Suprapubic skin (tissue), 4 donors: ENCODE measurements at places on chromosomes 2 and 18. TPM values are rescaled to one million over a fixed set of nuclear protein-coding genes. Genes with fewer than 3 reads are reported as not detected.
A peak's percentile ranks its signal among the peaks of the same experiment; 100 is the strongest.

- DNase-seq, result no peak
- H3K27ac ChIP-seq, result no peak overlapping the region
- H3K4me3 ChIP-seq, result no peak overlapping the region
- no peaks in the 10 kb centered on the region for H3K4me1 ChIP-seq
- no peaks in the 10 kb centered on the region for H3K27me3 ChIP-seq
Observed at GRCh38 chr18:31610286-31611205, 18.9 kb downstream of the TTR start.

DNA sequence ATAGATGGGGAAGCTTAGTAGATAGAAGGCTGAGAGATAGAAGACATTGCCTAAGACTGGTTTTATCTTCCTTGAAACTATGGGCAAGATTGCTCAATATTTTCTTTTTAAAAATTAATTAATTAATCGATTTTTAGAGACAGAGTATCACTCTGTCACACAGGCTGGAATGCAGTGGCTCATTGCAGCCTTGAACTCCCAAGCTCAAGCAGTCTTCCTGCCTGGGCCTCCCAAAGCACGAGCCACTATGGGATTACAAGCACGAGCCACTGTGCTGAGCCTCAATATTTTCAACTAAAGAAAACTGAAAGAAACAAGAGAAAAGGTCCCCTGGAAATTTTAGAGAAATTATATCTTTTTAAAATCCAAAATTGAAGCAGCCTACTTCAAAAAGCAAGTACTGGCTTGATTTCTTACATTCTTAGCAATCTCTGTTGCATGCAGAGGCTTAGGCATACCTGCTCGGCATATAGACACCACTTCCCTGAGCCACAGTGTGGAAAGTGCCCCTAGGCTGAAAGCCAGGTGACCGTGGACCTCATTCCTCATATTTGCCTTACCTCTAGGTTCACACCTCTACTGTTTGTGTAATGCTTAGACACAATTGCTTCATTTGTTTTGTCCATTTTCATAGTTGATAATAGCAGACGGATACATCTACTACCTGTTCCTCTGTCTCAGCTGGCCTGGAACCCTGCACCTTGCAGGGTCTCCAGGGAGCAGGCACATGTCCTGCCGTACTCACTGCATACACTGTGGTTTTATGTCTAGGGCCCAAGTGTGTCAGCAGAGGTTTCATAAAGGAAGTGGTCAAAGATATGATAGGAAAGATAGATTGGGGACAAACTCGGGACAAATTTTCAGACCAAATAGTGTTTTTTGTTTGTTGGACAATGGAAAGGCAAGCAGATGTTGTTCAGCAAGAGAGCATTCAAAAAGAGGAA is 166.5 kb upstream of the ALPP start:
- H3K27me3 ChIP-seq, result no peaks in the 10 kb centered on the region
- H3K4me3 ChIP-seq, result no peak overlapping the region
- no peak for DNase-seq
- peaks cover 3% of the 10 kb centered on the region for H3K4me1 ChIP-seq

- H3K27ac ChIP-seq, result no peak overlapping the region
- peaks cover 24% of the 10 kb centered on the region for H3K36me3 ChIP-seq
- H3K4me3 ChIP-seq, result no peak overlapping the region
- no peaks in the 10 kb centered on the region for H3K27me3 ChIP-seq
- no peaks in the 10 kb centered on the region for H3K4me1 ChIP-seq
Observed at GRCh38 chr2:203080447-203081045, 65.9 kb downstream of the NBEAL1 start.

DNA sequence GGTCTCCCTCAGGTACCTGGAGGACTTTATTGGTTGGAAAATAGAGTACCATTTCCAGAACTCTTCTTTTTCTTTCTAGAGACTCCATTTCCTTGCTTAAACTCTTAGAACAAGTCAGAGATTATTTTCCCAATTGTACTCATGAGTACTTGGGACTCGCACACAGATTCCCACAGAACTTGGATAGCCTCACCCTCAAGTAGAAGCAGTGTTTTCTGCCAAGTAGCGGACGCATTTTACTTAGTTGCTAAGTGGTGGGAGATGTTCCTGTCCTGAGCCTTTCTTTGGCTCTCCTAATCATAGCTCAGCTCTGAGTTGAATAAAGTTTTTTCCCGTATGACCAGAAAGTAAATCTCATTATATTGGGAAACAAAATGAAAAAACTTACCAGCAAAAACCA is 17.2 kb downstream of the SLC30A3 start:
- H3K27ac ChIP-seq, result no peak overlapping the region
- H3K36me3 ChIP-seq, result peaks cover 37% of the 10 kb centered on the region
- H3K4me1 ChIP-seq, result no peaks in the 10 kb centered on the region

DNA sequence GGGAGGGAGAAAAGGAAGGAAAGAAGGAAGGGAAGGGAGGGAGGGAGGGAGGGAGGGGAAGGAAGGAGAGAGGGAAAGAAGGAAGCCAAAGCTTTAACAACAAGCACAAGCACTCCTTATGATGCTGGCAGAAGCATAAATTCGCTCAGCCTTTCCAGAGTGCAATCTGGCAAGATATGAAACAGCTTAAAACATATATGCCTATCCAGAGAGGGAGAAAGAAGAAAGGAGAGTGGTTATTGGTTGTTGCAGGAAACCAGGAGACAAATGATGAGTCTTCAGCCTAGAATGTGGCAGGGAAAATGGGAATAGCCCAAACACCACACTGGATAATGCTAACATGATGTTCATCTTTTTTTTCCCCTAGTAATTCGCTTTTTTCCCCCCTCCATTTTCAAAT is 64.0 kb downstream of the STPG4 start:
- H3K4me3 ChIP-seq, result no peak overlapping the region
- no peak overlapping the region for H3K27ac ChIP-seq
- H3K4me1 ChIP-seq, result peaks cover 33% of the 10 kb centered on the region
- no peaks in the 10 kb centered on the region for H3K36me3 ChIP-seq

RNMT gene
- 18.9 TPM for total RNA-seq

GRCh38 chr2:239135531-239135930 is 265.3 kb downstream of the HDAC4 start:
- H3K4me1 ChIP-seq, result no peaks in the 10 kb centered on the region
- no peaks in the 10 kb centered on the region for H3K27me3 ChIP-seq
- DNase-seq, result no peak
- H3K4me3 ChIP-seq, result no peak overlapping the region
- no peak overlapping the region for H3K27ac ChIP-seq
- peaks cover 90% of the 10 kb centered on the region for H3K36me3 ChIP-seq

DNA sequence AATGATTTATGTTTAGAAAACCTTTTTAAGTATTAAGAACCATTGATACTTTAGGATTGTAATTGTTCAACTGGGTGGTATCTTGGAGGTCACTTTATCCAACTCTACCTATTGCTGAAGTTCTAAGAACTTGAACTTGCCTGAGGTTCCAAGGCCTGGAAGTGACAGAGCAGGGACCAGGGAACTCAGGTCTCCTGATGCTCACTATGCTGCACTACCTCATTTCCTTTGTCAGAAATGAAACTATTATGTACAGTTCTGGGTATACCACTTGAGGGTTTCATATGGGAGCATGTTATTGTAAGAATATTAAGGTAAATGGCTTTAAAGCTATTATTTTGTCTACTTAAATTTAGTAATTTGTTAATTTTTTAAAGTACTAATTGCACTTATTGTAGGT is 3.0 kb downstream of the MBD5 start:
- no peak for DNase-seq
- H3K27me3 ChIP-seq, result no peaks in the 10 kb centered on the region
- no peak overlapping the region for H3K4me3 ChIP-seq

DNA sequence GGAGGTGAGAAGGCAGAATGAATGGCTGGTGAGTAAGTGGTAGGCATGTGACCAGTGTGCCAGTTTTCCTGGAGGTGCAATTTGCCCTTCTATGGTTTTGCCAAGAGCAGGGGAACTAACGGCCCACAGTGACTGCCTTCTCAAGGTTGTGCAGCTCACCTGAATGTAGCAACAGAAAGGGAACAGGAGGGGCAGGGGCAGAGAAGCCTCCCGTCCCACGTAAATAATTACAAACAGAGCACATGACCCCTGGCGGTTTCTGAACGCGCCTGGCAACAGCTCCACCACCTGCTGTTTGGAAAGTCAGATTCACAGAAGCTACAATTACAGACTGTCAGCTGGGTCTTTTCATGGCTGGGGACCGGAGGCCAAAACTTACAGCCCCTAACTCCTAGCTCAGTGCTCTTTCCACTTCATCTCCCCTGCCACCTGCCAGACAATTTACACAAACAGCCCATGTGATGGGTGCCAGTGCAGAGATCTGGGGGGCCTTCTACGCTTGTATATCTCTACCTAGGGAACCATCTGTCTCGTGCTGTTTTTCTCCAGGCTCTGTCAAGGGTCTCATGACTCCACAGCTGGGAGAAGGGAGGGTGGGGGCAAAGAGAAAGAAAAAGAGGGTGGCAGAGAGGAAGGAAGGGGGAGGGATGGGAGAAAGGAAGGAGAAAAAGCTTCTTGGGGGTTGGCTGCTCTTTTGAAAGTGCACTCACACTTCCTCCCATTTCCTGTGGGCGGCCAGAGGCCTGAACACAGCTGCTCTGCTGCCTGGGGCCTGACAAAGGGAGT is 69.6 kb downstream of the POLR1A start:
- peak overlapping the region; percentile 88 for H3K27ac ChIP-seq
- H3K36me3 ChIP-seq, result peaks cover 64% of the 10 kb centered on the region
- H3K4me1 ChIP-seq, result peaks cover 39% of the 10 kb centered on the region
- peak; percentile 88 for DNase-seq

BMP10 gene
- not detected for total RNA-seq

- H3K36me3 ChIP-seq, result no peaks in the 10 kb centered on the region
- DNase-seq, result no peak
- no peaks in the 10 kb centered on the region for H3K27me3 ChIP-seq
- no peak overlapping the region for H3K27ac ChIP-seq
Observed at GRCh38 chr2:108363024-108363907, 14.5 kb upstream of the SULT1C4 start.

GPBAR1 gene
- total RNA-seq, result 1.6 TPM

- no peaks in the 10 kb centered on the region for H3K36me3 ChIP-seq
- peaks cover 19% of the 10 kb centered on the region for H3K4me1 ChIP-seq
- DNase-seq, result no peak
- H3K27me3 ChIP-seq, result no peaks in the 10 kb centered on the region
- no peak overlapping the region for H3K27ac ChIP-seq
Observed at GRCh38 chr2:230697676-230698075, 15.0 kb upstream of the CAB39 start.

DNA sequence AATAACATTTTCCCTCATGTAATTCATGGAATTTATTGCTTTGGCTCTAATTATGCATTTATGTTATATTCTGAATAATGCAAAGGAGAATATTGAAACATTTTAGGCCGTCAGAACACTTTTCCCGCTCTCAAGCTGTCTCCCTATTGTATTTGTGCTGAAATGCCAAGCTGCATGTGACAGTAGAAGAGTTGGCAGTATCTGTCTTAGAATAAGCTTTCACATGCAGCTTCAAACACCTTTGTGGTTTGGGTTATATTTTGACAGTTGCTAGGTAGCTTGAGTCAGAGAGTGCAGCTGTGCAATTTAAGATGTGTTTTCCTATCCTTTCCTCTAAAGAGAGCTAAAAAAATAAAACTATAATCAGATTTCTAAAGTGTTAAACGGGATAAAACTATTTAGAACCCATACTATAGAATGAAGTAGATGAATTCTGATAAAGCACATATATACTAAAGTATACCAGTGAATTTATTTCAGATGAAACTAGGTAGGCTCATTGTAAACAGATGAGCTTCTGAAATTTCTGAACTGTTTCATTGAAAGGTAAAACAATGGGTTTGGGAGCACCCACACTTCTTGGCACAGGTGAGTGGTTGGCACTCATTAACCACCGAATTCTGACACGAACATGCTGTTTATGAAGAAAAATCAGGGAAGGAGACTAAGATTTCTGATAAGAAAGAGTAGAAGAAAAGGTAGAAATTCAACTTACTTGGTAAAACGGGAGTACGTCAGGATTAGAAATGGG is 43.4 kb downstream of the PLCL1 start:
- H3K27me3 ChIP-seq, result no peaks in the 10 kb centered on the region
- H3K4me1 ChIP-seq, result peaks cover 14% of the 10 kb centered on the region
- no peaks in the 10 kb centered on the region for H3K36me3 ChIP-seq

NCKAP5 gene
- total RNA-seq, result 2.8 TPM

DNA sequence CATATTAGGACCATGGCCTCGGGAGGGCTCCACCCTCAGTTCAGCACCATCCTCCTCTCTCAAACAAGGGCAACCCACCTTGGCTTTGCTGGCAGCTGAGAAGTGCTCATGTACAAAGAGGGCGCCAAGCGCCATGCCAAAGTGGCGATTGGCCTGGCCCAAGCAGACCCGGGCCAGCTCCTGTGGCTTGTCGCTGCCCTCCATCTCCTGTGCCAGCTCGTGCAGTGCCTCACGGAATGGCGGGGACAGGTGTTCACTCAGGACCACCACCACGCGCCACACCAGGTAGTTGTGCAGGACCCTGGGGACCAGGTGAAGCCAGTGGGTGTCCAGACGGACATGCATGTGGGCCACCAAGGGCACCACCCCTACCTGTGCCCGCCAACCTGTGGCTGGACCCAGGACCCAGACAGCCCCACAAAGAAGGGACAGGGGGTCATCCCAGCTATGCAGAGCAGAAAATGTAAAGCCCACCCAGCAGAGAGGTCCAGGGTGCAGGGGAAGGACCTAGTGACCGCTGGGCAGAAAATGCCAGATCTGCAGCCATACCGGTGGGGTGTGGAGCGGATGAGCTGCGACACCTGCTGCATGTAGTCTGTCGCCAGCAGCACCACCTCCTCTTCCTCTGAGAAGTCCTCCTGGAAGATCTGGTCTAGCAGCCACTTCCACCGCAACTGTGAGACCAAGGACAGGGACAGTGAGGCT is 3.6 kb downstream of the ECEL1 start:
- no peak for DNase-seq
- no peak overlapping the region for H3K27ac ChIP-seq
- no peak overlapping the region for H3K4me3 ChIP-seq

GRCh38 chr2:36672199-36672598 is 24.3 kb upstream of the VIT start:
- H3K27me3 ChIP-seq, result no peaks in the 10 kb centered on the region
- no peak for DNase-seq
- no peak overlapping the region for H3K27ac ChIP-seq
- no peak overlapping the region for H3K4me3 ChIP-seq

TRPM8 gene
- total RNA-seq, result 0.34 TPM

GRCh38 chr2:240390091-240391073 is 45.1 kb upstream of the GPC1 start:
- H3K36me3 ChIP-seq, result no peaks in the 10 kb centered on the region
- peak; percentile 42 for DNase-seq
- peaks cover 7% of the 10 kb centered on the region for H3K4me1 ChIP-seq
- no peak overlapping the region for H3K27ac ChIP-seq

RTP5 gene
- total RNA-seq, result not detected

- H3K27ac ChIP-seq, result peak overlapping the region; percentile 75
- H3K27me3 ChIP-seq, result no peaks in the 10 kb centered on the region
- no peaks in the 10 kb centered on the region for H3K36me3 ChIP-seq
- peak; percentile 74 for DNase-seq
- H3K4me3 ChIP-seq, result peak overlapping the region; percentile 24
Observed at GRCh38 chr2:152062125-152063091, 36.4 kb downstream of the CACNB4 start.

ATP6V1B1 gene
- 66.9 TPM for total RNA-seq

- DNase-seq, result no peak
- H3K27ac ChIP-seq, result no peak overlapping the region
- H3K4me1 ChIP-seq, result no peaks in the 10 kb centered on the region
- no peak overlapping the region for H3K4me3 ChIP-seq
- H3K27me3 ChIP-seq, result no peaks in the 10 kb centered on the region
Observed at GRCh38 chr2:111222204-111222866, 101.6 kb downstream of the BCL2L11 start.

- H3K27ac ChIP-seq, result no peak overlapping the region
- no peak overlapping the region for H3K4me3 ChIP-seq
Observed at GRCh38 chr2:215083146-215083545, 55.3 kb downstream of the ABCA12 start.

- no peak overlapping the region for H3K27ac ChIP-seq
- H3K36me3 ChIP-seq, result no peaks in the 10 kb centered on the region
- no peak for DNase-seq
- no peaks in the 10 kb centered on the region for H3K27me3 ChIP-seq
- no peak overlapping the region for H3K4me3 ChIP-seq
Observed at GRCh38 chr2:75792146-75792545, 81.4 kb upstream of the GCFC2 start.
